ENCODE measurements at places on chromosomes 6 and 20. TPM values are rescaled to one million over a fixed set of nuclear protein-coding genes. Genes with fewer than 3 reads are reported as not detected.

SLC22A3 gene
- 0.10 TPM for total RNA-seq

PBOV1 gene
- not detected for total RNA-seq

CRIP3 gene
- not detected for total RNA-seq

TRIM26 gene
- 27.8 TPM for total RNA-seq

GRCh38 chr6:168584249-168584648 is 143.3 kb downstream of the SMOC2 start:
- no peak for DNase-seq

DNA sequence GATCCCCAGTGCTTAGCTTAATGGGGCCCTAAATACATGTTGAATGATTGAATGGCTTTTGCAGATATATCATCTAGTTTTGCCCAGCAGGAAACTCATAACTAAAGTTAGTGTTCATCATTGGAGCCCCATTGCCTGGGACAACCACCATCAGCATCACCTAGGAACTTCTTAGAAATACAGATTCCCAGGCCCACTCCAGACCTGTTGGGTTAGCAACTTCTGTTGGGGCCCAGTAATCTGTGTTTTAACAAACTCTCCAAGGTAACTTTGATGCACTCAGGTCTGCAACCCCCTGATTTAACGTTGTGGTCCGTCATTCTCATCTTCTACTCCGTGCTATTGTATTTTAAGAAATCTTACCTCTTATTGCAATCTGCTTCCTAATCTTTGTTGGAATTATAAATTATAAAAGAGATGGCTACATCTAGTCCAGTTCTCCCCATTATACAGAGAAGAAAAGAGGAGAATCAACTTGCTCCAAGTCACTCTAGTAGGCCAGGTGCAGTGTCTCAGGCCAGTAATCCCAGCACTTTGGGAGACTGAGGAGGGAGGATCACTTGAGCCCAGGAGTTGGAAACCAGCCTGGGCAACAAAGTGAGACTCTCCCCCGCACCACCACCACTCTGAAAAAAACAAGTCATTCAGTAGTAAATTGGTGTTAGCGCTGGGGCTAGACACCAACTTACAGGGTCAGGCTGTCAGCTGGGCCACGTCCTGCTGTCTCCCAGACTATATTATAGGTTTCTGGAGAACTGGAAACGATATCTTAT is 13.7 kb downstream of the FOXP4 start:
- DNase-seq: no peak

- no peak for DNase-seq
Observed at GRCh38 chr20:44354979-44355497, 461 bp upstream of the HNF4A start.

- no peak for DNase-seq
Observed at GRCh38 chr6:90559931-90560330, 26.9 kb downstream of the MAP3K7 start.

DNA sequence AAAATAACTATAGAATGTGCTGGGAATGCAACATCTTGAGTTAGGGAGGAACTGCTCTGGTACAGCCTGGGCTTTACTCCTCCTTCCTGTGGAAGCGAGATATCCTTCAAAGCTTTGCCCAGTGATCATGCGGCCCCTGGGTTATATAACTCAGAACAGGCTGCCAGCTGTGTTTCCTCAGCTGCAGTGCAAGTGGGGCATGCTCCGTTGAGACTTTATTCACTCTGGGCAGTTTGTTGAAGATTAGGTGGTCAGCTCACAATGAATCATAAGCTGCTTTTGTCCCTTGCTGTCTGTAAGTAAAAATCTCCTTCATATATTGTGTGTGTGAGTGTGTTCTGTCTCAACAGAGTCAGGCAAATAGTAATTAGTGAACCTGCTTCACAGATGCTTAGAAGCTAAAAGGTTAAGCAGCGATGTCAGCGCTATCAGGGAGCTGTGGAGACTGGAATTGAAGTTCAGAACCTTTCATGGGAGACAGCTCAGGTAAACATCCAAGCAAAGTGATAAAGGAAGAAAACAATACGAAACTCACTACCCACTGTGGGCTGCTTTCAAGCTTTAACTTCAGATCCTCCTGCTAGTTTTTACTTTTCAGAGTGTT is 688.4 kb downstream of the HTR1B start:
- DNase-seq: no peak

- DNase-seq: no peak
Observed at GRCh38 chr6:37897321-37897720, 77.8 kb downstream of the ZFAND3 start.

DNA sequence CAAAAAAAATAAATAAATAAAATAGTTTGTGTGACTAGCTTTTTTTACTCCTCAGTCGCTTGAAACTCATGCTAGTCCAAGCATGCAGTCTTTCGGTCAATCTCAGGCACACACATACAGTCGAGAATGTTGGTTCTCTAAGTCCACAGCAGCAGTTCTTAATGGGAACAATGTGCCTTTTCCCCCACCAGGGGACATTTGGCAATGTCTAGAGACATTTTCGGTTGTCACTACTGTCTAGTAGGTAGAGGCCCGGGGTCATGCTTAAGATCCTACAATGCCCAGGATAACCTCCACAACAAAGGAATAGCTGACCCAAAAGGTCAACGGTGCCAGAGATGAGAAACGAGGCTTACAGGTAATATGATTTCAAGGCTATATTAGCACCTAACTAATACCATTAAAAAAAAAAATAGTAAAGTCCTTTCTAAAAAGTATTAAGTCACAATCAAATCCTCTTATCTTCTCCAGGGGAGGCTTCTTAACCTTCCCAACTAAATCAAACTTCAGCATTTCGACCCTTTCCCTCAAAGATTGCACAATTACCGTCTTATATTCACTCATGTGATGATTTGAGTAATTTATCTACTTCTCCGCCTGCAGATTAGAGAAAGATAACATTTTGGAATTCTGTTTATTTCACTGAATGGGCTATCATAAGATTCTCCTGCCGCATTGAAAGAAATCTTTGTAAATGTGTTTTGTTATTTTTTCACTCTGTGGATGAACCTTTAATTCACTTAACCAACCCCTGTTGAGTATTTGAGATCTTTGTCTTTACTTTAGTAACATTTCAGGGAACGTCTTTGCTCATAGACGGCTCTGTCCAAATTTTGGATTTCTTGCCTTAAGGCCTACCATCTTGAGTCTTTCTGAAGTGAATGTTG is 8.1 kb upstream of the SALL4 start:
- no peak for DNase-seq

- peak; percentile 91 for DNase-seq
Observed at GRCh38 chr20:51563486-51564332, 21.2 kb upstream of the NFATC2 start.

- no peak for DNase-seq
Observed at GRCh38 chr20:58694241-58695083, 1.9 kb downstream of the NPEPL1 start.

DNA sequence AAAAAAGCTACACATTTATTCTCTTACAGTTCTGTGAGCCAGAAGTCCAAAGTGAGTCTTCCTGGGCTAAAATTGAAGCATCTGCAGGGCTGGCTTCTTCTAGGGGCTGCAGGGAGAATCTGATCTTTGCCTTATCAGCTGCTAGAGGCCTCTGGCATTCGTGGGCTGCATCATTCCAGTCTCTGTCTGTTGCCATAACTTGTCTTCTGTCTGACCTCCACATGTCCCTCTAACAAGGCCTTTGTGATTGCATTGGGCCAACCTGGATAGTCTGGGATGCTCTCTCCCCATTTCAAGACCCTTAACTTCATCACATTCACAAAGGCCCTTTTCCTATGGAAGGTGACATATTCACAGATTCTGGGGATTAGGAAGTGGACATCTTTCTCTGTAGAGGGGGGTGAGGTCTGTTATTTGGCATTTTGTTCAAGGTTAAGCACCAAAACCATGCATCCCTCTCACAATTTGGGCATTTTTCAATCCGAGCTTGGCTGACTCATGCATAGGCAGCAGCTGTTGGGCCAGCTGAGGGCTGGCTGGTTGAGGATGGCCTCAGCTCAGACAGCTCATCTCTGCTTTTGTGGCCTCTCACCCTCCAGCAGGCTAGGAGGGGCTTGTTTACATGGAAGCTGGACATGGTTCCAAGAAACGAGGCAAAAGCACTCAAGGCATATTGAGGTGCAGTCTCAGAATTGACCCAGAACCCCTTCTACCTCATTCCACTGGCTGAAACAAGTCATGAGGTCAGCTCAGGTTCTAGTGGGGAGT is 116.1 kb upstream of the NXT1 start:
- DNase-seq: no peak

- DNase-seq: peak; percentile 93
Observed at GRCh38 chr20:46970937-46971630, 76.4 kb downstream of the EYA2 start.

- peak; percentile 74 for DNase-seq
Observed at GRCh38 chr6:47047479-47048407, 5.6 kb upstream of the ADGRF1 start.

DNA sequence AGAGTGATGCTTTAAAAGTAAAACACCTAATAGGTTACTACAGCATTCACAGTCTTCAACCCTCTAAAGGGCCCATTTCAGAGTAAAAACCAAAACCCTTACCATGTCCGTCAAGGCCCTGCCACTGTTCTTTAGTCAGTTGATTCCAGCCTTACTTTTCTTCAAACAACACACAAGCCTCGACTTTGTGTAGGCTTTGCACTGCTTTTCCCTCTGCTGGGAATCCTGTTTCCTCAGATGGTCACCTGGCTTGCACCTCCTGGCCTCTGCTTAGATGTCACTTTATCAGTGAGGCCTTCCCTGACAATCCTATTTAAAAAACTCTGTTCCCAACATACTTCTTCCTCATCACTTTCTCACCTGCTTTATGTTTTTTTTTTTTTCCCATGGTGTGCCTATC is 77.1 kb upstream of the FLRT3 start:
- DNase-seq: no peak

DNA sequence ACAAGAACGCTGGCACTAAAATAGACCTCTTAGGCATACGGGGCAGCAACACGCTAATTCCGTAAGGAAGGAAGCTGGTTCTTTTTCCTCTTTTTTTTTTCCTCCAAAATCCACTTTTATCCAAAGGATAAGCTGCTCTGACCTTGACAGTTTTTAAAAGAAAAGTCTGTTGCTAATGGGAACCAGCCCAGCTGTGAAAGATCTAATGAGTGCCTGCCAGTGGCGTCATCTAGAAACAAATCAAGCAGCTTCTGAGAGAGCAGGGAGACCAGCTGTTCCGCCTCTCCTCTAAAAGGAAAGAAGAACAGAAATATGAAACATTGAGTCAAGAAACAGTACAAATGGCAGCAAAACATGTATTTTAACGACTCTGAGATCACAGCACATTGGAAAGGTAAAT is 78.6 kb downstream of the FAXC start:
- no peak for DNase-seq

DNA sequence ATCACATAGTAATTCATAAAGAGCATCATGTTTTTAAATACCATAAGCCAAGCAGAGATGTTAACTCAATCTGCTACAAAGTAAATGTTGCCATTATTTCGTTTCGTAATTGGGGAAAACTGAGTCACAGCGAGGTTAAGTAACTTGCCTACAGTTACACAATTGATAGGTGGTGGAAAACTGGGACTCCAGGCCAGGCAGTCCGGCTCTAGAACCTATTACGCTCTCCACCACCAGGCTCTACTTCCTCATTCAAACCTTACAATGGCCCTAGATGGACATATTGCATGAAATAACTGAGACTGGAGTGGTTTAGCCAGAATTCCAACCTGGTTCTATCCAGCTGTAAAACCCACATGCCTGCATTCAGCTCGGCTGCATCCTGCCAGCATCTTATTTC is 58.2 kb downstream of the LINC00237 start:
- DNase-seq: no peak

GRCh38 chr20:59835448-59836395 is 97.7 kb downstream of the SYCP2 start:
- peak; percentile 14 for DNase-seq

DNA sequence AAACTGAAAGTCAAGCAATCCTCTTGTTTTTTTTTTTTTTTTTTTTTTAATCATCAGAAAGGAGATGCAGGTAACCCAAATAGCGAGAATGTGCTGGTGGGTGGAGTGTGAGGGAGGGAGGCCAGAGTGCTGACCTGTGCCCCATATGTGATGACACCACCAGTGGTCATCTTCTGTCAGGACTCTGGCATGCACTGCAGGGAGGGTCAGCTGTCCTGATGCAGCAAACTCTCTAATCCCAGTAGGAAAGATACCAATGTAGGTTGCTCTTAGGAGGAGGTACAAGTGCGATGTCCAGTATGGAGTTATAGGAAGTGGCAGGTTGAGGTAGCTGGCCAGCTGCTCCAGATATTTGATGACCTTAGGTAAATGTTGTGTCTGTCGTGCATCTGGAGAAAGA is 2.8 kb upstream of the CST4 start:
- peak; percentile 19 for DNase-seq

GRCh38 chr20:52379723-52380336 is 188.3 kb upstream of the ZFP64 start:
- DNase-seq: peak; percentile 16

DNA sequence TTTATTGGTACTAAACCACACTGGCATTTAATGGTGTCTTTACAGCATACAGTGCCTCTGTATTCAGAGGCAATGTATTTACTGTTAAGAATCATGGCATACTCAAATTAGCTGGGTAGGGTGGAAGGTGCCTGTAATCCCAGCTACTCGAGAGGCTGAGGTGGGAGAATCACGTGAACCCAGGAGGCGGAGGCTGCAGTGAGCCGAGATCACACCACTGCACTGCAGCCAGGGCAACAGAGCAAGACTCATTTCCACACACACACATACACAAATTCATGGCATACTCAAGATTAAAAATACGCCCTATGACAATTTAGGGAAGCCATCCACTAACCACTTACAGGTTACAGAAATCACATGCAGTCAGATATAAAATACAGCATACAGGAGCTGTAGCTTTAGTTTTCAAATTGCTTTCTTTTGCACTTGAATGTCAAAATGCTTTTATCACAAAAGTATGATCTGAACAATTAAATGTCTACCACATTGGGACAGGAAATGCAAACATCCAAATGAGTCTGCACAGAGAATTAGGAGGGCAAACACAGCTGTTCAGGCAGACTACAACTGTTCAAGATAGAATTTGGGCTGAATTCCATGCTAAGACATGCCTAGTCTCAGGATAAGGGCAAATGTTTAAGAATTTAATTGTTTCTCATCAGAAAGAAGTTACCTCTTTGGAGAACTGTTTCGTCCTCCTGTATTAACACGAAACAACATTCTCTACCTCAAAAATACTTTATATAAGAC is 36.4 kb downstream of the CSNK2A1 start:
- DNase-seq: no peak

GRCh38 chr6:140345935-140346334 is 971.5 kb upstream of the CITED2 start:
- DNase-seq: no peak

- DNase-seq: no peak
Observed at GRCh38 chr6:143959927-143960326, 48.1 kb downstream of the PLAGL1 start.

DNA sequence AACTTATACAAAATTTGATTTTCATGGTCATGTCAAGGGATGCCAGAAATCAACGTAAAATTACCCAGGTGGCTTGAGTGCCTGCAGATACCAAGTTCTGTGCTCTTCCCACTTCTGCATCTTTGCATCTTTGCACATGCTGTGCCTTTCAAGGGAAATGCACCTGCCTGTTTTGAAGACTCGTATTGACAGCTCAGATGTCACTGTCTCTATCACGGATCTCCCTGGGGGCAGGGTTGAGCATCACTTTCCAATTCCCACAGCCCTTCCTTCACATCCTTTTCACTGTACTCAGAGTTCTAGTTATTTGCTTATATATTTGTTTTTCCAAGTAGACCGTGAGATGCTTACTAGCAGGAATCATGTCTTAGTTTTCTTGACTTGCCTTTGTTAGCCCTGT is 274.2 kb downstream of the CDH26 start:
- no peak for DNase-seq

Measured in A172 (cell line).